Ovary (tissue), 10 donors: ENCODE measurements at places on chromosomes 7 and 10.

DNA sequence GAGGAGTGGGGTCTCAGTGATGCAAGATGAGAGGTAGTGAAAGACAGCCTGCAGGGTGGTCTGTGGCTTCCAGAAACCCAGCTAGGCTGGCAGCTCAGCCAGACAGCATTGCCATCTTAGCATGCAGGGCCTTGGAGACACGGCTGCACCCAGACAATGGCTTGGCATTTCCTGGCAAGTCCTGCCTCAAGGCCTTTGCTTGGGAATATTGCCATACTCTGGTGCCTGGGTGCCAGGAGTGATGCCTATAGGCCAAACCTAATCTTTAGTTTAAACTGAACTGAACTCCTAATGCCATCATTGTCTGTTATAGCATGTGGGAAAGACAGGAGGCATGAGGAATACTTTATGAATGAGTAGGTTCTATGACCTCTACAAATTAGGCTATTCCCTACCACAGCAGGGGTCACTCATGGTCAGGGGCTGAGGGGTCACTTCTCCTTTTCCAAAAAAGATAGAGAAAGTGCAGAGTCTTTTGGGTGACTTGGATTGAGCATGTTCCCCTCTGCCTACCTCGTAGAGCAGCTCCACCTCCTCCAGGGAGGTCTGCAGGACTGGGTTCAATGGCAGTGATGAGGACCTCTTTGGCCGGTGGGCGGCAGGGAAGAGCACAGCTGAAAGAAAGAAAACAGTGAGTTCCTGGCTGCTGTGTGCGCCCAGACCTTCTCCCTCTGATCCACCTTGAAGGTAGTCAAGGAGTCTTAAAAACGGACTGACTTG, 8.8 kb upstream of the SLC13A4 start:
- no peak for DNase-seq

DNA sequence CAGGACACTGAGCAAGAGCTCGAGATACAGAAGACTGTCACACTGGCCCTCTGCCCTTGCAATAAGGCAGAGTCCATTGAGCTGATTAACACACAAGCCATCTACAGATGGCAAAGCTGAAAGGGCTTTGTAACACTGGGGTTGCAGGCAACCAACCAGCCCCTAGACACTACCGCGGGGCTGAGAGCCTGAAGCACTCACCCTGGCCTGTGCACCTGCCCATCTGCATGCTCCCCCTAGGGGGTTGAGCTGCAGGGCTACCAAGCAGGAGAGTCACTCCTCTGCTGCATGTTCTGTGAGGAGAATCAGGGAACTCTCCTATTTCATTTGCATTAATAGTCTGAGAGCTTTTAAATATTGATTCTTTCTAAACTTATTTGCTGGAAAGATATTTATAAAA, 128.1 kb upstream of the VIPR2 start:
- no peak for DNase-seq

GRCh38 chr10:110488332-110488681, 9.4 kb upstream of the DUSP5 start:
- DNase-seq = no peak

DNA sequence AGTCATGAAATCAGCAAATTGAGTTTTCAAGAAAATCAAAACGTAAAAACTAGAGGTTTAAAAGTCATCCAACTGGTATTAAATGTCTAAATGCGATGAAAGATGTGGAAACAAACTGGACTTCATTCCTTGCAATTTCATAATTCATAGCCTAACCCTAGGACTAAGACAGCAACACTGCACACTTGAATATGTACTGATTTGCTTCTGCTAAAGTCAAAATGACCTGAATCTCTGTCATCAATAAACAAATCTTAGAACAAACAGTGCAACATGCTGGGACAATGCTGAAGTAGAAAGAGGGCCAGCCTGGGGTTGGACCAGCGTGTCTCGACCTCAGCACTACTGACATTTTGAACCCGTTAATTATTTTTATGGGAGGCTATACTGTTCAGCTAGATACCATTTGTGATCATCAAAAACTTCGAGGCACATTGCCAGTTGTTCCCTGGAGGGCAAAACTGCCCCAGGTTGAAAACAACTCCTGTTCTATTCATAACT, 47.1 kb downstream of the MYOF start:
- no peak for DNase-seq

- no peak for DNase-seq
Observed at GRCh38 chr10:107553470-107553869, 389.0 kb upstream of the SORCS1 start.

GRCh38 chr7:142176901-142177300, 65.4 kb downstream of the MGAM2 start:
- DNase-seq = no peak

DNA sequence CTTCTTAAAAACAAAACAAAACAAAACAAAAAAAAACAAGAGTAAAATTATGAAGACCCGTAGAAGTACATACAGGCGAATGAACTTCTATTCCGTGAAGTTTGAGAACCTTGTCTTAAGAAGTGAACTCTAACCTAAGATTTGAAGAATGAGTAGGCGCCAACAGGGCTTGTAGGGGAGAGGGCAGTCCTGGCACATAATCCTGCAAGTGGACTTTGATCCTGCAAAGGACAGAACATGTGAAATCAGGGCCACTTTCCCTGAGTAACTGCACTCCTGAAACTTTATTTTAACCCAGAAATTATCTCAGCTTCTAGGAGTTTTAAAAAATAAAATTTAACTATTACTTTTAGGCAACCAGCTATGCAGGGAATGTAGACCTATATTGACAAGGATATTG, 62.0 kb downstream of the GNAT3 start:
- DNase-seq = no peak

DNA sequence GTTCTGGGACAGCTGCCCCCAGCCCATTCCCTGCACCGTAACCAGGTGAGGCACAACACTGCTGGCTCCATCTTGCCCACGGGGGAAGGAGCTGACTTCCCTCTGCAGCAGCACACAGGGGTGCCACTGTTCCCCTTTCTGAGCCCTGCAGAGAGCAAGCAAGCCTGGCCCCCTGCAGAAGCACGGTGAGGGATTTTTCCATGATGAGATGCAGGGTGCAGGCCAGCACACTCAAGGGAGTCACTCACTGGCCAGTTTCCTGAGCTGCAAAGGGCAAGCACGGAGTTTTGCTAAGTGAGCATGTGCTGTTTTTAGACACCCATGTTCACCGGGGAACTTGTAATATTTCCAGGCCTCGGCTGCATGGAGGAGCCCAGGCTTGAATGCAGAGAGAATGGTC, 176.6 kb downstream of the PIP4K2A start:
- no peak for DNase-seq

GRCh38 chr10:121448766-121449421, 149.3 kb downstream of the FGFR2 start:
- DNase-seq = no peak

DNA sequence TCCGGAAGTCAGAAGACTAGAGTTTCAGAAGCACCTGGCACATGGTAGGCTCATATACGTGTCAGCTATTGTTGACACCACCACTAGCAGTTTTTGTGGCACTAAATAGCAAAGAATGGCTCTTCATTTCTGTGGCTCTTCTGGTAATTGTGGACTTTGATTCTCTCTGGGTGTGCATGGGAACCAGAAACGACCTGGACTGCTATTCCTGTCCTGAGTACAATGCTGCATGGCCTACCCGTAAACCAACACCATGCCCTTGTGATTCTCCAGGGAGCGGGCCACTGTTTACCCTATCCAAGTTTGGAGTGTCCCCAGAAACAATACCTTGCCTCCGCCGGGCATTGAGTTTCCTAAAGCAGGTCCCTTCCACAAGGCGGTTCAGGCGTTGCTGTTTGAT, 162.9 kb upstream of the AOAH start:
- DNase-seq = no peak

DNA sequence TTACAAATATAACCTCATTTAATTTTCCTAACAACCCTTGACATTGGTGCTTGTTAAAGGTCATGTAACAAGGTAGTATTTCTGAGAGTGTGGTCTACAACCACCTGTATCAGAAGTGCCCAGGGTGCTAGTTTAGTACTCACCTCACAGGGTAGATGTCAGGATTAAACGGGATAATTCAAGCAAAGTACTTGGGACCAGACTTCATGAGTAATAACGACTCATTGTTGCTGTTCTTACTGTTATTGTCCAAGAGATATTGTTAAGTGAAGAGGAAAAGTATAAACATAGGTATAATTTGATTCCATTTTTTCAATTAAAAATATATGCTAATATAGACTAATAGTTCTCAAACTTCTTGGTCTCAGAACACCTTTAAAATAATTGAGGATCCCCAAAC, 179.3 kb downstream of the WNT2 start:
- no peak for DNase-seq

DNA sequence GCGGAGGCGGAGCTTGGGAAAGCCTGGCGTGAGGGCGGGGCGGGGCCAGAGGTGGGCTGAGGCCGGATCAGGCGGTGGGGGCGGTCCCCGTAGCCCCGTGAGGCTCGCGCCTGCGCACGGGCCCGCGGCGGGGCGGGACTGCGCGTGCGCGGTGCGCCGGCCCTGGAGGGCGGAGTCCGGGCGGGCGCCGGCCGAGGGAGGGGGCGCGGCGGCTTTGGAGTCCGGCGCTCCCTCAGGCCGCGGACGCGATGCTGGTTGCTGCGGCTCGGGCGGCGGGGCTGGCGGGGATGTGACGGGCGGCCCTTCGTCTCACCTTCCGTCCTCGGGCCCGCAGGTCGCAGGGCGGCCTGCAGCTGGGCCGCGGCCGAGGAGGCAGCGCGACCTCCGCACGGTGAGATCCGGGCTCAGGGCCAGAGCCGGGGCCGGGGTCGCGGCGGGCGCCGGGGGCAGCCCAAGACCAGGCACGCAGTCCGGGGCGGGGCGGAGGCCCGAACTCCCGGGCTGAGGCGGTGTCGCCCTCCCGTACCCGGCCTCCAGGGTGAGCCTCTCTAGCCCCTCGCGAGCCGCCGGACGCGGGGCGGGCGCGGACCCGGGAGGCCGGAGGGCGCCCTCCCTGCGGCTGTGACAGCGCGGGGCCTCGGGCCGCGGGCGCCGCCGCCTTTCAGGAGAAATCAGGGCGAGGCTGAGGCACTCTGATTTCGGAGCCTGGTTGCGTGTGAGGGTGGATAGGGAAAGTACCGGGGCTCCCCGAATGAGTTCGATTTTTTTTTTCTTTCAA, at the start of gene CCSER2:
CCSER2 (plus strand) TSS at position 172 of the 778 bp plus-strand sequence. CDS start 42,464 bp downstream, outside the sequence.
- peak; percentile 100 for DNase-seq

DNA sequence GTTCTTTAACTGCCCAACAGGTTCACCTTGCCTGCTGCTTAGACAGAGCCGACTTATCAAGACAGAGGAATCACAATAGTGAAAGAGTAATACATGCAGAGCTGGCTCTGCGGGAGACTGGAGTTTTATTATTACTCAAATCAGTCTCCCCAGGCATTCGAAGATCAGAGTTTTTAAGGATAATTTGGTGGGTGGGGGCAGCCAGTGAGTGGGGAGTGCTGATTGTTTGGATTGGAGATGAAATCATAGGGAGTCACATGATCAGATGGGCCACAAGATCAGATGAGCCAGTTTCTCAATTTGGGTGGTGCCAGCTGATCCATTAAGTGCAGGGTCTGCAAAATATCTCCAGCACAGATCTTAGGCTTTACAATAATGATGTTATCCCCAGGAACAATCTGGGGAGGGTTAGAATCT, 131.3 kb downstream of the AKR1D1 start:
- DNase-seq = no peak

GRCh38 chr7:154842591-154842990, 160.3 kb downstream of the PAXIP1 start:
- no peak for DNase-seq

GRCh38 chr7:38731215-38731614, 100.0 kb upstream of the AMPH start:
- no peak for DNase-seq

DNA sequence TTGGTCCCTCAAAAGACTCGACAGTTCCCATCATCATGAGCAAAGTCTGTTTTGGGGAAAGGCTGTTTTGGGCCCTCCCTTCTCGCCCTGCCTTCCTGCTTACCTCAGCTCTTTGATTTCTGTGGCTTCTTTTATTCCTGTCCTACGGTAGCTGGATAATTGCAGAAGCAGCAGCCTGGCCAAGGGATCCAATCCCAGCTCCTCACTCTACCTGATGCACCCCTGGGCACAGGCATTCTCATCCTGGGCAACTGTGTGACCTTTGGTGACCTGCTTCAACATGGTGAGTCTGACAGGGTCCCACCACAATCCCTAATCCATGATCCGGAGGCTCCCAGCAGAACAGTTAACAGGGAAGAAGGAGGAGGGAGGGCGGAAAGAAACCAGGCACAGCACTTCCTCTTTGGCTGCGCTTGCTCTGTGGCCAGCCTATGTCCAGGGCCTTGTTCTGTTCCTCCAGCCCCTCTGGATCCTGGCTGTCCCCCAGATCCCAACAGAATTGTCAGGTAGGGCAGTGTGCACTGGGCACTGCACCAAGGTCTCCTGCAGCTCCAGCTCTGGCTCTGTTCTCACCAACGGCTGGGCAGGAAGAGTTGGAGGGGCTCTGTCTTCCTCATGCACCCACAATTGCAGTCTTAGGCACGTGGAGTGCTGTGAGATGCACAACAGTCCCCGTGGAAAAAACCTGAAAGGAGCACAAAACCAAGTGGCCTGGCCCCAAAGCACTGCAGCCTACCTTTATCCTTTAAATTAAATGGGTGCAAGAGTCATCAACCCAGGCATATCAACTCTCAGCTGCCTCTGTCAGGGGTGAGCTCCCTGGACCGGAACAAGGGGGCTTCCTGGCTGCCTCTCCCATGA, 144.4 kb downstream of the PTPN20 start:
- DNase-seq = no peak

DNA sequence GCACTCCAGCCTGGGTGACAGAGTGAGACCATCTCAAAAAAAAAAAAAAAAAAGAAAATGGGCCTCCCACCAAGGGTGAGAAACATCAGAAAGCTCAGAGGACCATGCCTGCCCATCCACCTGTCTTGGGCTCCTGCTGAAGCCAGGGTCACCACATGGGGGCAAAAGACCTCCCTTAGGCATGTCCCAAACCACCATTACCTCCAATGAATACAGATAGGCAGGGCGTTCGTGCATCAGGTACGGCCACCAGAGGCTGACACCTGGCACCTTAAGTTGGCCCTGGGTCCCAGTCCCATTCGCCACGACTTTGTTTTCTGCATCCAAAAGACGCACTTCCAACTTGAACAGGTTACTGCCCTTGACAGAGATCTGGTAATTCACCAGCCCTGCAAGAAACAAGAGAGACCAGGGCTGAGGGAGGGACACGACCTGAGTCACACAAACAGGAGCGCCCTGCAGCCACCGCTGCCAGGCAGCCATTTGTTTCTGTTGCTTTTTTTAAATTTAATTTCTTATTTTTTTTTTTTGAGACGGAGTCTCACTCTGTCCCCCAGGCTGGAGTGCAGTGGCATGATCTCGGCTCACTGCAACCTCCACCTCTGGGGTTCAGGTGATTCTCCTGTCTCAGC, 6.1 kb downstream of the GUSB start:
- DNase-seq = no peak

GRCh38 chr10:82934429-82934828, 1059.4 kb downstream of the NRG3 start:
- DNase-seq = no peak

DNA sequence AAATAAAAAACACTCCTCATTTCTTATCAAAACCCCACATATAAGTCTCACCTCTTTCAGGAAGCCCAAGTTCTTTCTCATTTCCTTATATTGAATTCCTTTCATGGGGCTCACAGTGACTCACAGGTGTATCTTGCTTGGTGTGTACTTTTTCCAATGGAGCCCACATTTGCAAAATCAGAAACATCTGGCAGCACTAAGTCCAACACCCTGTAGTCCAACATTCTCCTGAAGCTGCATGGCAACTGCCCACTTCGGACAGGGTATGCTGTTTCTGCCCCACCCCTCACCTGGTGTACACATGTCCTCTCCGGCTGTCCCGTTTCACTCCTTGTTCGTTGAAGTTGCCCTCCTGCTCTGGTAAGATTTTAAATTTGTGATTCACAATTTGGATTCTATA, 544.1 kb downstream of the SORCS3 start:
- DNase-seq = no peak
